ENCODE measurements at places on chromosomes 1 and 21.

- DNase-seq = peak; percentile 80
Observed at GRCh38 chr1:183685112-183685713, 32.1 kb upstream of the APOBEC4 start.

DNA sequence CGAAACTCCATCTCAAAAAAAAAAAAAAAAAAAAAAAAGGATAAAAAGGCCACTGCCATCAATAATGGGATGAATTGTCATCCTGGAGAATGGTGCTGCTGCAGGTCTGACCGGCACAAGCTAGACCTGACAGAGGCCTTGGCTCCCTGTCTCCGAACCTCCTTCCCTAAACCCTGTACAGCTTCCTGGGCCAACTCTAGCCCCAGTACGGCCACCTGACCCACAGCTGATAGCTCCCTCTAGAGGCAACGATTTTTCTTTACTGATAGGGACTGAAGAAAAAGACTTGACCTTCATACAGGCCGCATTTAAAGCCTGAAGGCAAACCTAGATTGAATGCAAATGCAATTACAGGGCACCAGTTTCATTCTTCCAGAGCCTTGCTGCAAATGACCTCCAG lies 30.7 kb downstream of the NOL9 start:
- peak; percentile 59 for DNase-seq

- no peak for DNase-seq
Observed at GRCh38 chr1:240743705-240744104, 131.8 kb upstream of the GREM2 start.

DNA sequence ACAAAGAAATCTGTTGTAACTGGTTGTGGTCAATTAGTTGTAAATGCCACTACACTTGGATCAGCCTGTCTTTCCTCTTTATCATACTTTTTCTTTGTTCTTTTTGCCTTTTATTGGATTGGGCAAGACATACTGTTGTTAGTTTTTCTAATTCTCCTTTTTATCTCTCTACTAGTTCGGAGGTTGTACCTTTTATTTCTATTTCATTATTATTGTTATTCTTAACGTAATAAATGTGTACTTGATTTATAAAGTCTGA lies 59.2 kb downstream of the IVNS1ABP start:
- peak; percentile 41 for DNase-seq

- DNase-seq = peak; percentile 72
Observed at GRCh38 chr1:41241749-41242341, at the start of gene SCMH1. SCMH1 (minus strand) TSS chr1:41242306; CDS start chr1:41186133, 56,173 bp downstream.

GRCh38 chr1:112169517-112169916 lies 180.0 kb upstream of the KCND3 start:
- DNase-seq = no peak

DNA sequence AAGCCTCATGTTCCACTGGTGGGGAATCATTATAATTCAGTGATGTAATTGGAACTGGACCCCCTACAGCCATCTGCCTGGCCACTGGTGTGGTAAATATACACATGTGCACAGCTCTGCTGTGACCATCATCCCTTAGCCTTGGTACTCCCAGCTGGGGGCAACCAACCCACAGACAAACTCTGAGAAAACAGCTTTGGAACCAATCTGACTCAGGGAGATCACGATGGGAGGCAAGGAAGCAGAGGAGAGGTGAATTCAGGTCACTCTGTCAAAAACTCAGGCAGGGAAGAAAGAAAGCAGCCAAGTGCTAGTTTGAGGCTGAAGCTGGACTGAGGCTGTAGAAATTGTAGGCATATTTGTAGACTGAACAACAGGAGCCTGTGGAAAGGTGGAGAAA lies 197.8 kb upstream of the GALNT2 start:
- no peak for DNase-seq

- no peak for DNase-seq
Observed at GRCh38 chr1:209356976-209357377, 226.5 kb upstream of the CAMK1G start.

- no peak for DNase-seq
Observed at GRCh38 chr1:98268316-98268715, 347.5 kb upstream of the DPYD start.

DNA sequence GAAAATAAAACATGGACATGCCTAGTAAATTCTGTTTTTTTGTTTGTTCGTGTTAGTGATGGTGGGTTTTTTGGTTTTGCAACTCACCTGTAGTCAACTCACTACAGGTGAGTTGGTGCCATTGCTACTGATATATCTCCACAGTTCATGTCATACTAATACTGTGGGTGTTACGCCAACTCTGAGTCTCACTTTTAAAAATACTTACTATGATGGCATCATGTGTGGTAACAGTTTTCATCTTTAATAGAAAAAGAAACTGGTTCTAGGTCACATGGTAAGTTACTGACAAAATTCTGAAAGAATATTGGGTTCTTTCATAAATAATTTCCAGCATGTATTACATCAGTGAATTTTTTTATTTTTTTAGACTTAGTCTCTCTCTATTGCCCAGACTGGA lies 38.0 kb downstream of the TSNAX start:
- DNase-seq = no peak

- DNase-seq = peak; percentile 42
Observed at GRCh38 chr1:115402753-115403184, 64.7 kb upstream of the NGF start.

GRCh38 chr1:14923727-14924452 lies 229.7 kb upstream of the TMEM51 start:
- DNase-seq = peak; percentile 95

- DNase-seq = peak; percentile 92
Observed at GRCh38 chr1:230899841-230900251, 31.5 kb upstream of the C1orf198 start.

DNA sequence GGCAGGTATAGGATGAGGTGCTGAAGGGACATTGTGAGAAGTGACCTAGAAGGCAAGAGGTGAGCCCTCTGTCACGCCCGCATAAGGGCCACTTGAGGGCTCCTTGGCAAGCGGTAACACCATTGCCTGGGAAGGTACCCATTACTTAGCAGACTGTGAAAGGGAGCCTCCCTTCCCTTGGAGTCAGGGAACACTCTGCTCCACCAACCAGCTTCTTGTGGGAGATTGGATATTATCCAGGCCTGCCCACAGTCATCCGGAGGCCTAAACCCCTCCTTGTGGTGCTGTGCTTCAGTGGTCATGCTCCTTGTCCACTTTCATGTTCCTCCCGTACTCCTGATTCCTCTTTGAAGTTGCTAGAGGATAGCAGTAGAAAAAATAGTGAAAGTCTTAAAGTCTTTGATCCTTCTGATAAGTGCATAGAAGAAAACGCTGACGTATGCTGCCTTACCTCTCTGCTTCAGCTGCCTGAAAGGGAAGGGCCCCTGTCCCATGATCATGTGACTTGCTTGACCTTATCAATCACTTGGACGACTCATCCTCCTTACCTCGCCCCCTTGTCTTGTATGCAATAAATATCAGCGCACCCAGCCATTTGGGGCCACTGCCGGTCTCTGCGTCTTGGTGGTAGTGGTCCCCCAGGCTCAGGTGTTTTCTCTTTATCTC lies 16.0 kb downstream of the RBBP4 start:
- no peak for DNase-seq

DNA sequence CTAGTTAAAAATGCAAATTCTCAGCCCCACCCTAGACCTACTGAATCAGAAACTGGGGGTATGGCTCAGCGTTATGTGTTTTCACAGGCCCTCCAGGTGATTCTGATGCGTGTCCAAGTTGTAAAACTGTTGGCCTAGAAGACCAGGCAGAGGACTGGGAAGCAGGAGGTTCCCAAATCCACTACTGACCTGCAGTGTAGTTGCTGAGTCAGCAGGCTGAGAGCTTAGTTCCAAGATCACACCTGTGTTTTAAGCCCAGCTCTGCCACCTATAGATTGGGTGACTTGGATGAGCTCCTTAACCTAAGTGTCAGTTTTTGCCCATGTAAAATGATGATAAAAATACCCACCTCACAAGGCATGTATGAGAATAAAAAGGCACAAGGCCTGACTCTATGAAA lies 4.1 kb downstream of the GRHL3 start:
- no peak for DNase-seq

DNA sequence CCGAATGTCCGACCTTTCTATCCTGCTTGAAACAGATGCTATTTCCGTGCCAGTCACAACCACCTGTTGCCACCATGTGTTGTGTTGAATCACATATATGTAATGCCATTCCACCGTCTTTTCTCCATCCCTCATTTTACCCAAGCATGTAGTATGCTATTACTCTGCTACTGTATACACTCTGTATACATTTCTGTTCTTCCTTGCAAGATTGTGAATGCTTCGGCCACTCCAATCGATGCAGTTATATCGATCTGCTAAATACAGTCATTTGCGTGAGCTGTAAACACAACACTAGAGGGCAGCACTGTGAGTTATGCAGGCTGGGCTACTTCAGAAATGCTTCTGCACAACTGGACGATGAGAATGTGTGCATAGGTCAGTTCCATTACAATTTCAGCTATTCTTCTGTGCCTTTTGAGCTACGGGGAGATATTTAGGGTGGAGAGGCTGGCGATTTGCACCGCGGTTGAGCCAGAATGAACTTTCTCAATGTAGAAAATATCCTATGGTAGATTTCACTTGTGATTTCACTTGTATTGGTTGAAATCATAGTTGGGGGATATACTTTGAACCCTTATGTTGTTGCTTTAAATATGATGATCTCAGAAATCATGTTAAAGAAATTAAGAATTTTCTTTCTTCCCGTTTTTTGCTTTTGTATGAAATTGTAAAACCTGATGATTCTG lies 289.8 kb downstream of the NTNG1 start:
- peak; percentile 42 for DNase-seq

GRCh38 chr1:67350783-67351182 lies 43.1 kb downstream of the IL12RB2 start:
- DNase-seq = no peak

GRCh38 chr1:53949023-53949990 lies 3.2 kb downstream of the LRRC42 start:
- DNase-seq = peak; percentile 78

DNA sequence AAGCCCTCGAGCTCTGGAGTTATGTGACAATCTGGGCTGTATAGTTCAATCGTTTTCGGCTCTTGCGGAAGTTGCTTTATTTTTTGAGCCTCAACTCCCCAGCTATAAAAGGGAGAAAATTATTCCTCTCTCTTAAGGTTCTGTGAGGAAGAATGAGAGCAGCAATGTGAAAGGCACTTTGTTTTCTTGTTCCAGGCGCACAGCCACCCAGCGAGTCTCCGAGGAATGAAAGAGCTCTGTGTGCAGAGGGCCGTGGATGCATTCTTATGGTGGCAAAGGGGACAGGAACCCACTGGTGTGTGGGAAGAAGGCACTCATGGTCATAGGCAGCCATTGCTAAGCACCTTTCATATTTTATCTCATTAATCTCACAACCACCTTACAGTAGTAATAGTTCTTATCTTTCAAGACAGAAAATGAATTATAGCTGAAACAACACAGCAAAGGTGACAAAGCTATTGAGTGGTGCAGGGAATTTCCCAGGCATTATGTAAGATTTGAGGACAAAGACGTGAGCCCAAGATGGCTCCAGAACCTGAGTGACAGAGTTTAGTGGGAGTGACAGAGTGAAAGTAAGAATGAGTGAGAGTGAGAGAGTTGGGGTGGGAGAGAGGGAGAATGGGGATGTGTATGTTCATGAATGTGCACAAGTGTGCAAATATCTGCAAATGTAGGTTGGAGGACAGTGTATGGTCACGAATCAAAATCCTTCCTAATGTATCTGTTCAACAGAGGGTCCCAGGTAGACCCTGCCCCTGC lies 9.4 kb downstream of the CYP2J2 start:
- no peak for DNase-seq

DNA sequence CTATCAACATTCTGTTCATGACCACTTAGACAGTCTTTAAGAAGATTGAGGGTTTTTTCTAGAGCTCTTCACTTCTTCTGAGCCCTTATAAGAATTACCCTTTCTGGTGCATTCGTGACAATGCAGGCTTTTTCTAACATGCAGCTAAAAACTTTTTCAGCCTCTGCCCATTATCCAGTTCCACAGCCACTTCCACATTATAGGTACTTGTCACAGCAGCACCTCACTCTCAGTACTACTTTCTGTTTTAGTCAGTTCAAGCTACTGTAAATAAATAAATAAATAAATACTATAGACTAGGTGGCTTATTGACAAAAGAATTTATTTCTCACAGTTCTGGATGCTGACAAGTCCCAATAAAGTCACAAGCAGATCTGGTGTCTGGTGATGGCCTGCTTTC lies 284.4 kb upstream of the PKN2 start:
- DNase-seq = no peak

- peak; percentile 51 for DNase-seq
Observed at GRCh38 chr1:41664861-41665640, 180.6 kb upstream of the EDN2 start.

- peak; percentile 21 for DNase-seq
Observed at GRCh38 chr1:183986941-183987340, 50.6 kb downstream of the COLGALT2 start.

DNA sequence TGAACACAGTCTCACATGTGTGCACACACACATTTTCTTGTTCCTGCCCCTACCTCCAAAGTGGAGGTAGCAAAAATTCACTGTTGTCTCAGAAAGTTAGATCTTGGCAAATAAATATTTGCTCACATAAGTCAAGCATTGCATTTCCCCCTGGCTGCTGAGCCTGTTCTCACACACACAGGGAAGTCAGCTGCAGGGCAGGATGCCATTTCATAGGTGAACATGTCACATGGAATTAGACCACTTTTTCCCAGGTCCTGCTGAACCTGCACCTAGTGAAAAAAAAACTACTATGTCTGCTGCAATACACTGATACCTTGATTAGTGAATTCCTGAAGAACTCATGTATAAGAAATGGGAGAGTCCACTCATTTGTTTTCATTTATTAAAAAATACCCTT lies 5.3 kb upstream of the CD55 start:
- no peak for DNase-seq

DNA sequence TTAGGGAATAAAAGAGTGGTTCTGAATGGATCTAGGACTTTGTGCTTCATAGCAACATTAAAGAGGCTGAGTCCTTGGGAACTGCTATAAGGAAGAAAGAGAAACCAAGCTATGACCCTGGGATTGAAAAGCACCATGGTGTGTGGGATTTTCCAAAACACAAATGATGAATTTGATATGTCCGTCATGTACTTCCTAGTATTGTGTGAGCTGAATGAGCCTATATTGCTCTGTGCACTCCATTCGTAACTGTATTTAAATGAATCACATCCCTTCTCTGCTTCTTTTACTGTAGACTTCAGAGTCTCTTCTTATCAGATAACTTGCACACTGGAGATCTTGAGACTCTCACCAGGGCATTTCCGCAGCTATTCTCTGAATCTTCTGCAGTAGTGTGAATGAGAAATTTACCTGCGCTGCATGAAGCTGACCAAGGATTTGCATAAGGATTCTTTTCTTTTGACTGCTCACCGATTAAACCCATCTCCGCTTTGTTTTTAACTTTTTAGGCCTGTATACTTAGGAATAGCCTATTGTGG lies 23.1 kb upstream of the OR10J4 start:
- DNase-seq = no peak

GRCh38 chr1:168230709-168231108 lies 4.9 kb downstream of the SFT2D2 start:
- DNase-seq = no peak

Data from adipocyte (in vitro differentiated cells).